ENCODE measurements at places on chromosomes 1 and 21. TPM values are rescaled to one million over a fixed set of nuclear protein-coding genes. Genes with fewer than 3 reads are reported as not detected.

The SETD4 gene
- 11.0 TPM for total RNA-seq

The TRIM67 gene
- not detected for total RNA-seq

The KCNK1 gene
- total RNA-seq = 0.91 TPM

The PLA2G2D gene
- not detected for total RNA-seq

The S100A8 gene
- total RNA-seq = not detected

The APCS gene
- total RNA-seq = not detected

The HSD11B1 gene
- 5.7 TPM for total RNA-seq

The LCE2C gene
- total RNA-seq = not detected

The DEPDC1 gene
- 24.3 TPM for total RNA-seq

The SPAG17 gene
- total RNA-seq = not detected

The CFAP126 gene
- not detected for total RNA-seq

The PROK1 gene
- not detected for total RNA-seq

The GSTM2 gene
- total RNA-seq = 18.7 TPM

The IQGAP3 gene
- 14.9 TPM for total RNA-seq

DNA sequence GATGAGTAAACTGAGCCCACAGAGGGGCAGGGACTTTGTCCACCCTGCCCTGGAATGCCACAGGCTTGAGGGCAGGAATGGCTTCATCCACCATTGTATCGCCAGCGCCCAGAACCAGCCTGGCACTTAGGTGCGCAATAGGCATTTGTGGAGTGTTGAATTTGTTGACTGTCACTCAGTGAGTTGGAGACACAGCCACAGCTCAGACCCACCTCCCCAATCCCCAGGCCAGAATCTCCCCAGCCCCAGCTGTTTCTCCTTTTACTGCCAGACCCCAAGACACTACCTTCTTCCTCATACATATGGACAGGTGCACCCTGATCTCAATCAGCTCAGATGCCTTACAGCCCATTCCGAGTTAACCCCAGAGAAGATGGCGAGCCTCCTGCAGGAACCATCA, 674.5 kb downstream of the MATN1 start:
- DNase-seq = no peak

GRCh38 chr1:153430166-153430553, 13.8 kb downstream of the S100A7A start:
- no peak for DNase-seq

DNA sequence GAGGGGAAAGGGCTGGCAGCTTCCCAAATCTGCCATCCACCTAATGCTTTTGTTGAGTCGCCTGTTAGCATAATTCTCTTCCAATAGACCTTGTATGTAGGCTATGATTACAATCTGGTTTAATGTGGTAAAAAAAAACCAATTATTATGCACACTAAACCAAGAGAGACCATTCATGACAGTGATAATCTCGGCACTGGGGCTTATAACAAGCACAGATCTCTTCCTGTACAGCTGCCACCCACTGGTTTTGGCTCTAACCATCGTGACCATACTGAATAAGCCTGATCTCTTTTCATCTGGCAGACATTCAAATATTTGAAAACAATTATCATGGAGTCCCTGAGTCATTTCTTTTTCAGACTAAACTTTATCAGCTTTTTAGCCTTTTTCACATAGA, 12.0 kb upstream of the SYT14 start:
- DNase-seq = no peak

DNA sequence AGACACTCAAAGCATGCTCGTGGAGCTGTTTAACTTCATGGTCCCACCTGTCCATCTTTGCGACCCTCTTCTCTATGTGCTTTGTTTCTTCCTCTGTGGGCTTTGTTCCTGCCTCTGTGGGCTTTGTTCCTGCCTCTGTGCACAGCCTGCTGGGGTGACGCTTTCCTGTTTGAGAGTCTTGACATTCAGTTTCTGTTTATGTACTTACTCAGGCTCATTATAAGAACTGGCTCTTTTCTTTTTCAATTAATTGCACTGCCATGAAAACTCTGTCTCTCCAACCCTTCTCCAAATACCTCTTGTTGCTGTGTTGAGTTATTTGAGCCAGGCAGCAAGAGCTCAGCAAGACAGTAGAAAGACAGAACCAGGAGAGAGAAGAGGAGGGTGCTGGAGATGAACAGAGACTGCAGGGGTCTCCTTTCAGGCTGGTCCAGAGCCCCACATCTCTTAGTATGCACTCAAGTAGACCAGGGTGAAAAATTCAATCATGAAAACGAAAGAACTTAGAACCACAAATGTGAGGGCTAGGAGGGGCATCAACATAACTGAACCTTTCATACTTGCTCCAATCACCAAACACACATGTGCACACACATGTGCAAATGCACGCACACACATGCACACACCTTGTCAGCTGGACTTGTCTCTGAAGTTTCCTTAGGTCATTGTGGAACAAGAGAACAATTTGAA, 88.3 kb upstream of the SGIP1 start:
- peak; percentile 79 for DNase-seq

GRCh38 chr1:169914531-169914930, 20.8 kb upstream of the SCYL3 start:
- DNase-seq = no peak

DNA sequence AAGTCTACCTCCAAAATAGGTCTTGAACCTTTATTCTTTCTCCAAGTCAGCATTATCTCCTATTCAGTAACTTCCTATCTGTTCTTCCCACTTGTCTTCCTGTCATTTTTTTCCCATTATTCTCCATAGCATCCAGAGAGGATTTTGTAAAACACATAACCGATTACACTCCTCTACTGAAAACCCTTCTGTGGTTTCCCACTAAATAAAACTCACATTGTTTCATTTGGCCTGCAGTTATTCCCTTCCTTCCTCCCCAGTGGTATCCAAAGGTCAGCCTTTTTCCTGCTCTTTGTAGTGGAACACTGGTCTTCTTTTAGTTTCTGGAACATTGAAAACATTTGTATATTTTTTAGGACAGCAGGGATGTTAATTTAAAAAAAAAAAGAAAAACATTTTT, 266.0 kb downstream of the GPR52 start:
- DNase-seq = no peak

DNA sequence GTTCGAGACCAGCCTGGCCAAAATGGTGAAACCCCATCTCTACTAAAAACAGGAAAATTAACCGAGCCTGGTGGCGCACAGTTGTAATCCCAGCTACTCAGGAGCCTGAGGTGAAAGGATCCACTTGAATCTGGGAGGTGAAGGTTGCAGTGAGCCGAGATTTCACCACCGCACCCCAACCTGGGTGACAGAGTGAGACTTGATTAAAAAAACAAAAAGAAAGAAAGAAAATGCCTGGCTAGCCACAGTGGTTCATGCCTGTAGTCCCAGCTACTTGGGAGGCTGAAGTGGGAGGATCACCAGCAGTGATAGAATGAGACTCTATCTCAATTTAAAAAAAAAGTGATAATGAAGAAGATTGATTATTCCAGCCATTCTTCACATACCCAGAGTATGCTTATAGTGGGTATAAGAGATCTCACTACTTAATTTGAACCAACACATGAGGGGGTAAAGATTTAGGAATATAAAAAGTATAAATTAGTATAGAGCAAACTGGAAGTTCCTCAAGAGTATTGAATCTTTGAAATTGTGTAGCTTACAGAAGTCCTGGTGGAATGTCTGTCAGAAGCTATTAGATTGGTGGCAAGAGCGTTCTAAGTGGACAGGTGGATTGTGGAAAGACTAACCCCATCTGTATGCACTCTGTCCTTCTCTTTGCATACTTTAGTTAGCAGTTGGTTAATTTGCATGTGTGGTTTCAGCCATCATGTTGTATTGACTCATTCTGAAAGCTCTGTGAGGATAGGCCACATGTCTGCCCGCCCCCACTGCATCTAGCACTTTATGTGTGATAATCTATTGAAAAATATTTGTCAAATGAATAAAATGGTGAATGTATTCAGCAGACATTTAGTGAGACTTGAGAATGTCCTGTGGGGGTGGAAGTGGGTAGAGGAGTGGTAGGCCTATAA, 25.0 kb downstream of the RLF start:
- DNase-seq = peak; percentile 74

DNA sequence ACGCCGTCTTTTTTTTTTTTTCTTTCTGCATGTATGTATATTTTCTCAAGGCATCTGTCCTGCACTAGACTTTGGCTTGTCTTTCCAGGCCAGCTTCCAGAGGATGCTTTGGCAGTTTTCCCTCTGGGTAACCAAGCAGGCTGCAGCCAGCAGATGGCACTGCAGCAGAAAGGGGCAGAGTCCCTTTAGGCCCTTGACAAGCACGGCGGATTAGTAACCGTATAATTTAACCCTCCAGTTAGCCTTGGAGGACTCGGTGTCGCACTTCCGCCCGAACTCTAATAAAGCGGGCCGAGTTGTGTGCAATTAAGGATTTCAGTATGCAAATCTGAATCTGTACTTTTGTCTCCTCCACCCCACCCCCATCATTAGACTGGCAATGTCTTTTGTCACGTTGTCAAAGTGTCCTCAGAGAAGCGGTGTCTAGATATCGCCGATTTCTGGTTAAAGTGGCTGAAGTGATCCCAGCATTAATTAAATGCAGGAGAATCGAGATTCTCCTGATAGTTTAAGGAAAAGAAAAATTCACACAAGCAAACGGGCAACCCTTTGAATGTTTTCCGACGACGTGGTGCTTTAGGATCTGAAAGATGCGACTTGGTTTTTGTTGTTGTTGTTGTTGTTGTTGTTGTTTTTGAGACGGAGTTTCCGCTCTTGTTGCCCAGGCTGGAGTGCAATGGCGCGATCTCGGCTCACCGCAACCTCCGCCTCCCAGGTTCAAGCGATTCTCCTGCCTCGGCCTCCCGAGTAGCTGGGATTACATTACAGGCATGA, 1.1 kb upstream of the TMEM167B start:
- DNase-seq = peak; percentile 77

GRCh38 chr1:48953617-48954016, 176.9 kb upstream of the BEND5 start:
- DNase-seq = no peak

GRCh38 chr1:100034470-100034869, 64.7 kb downstream of the SLC35A3 start:
- no peak for DNase-seq

- DNase-seq = no peak
Observed at GRCh38 chr21:42868196-42868595, 11.1 kb downstream of the WDR4 start.

GRCh38 chr1:44822981-44823451, 14.7 kb downstream of the BTBD19 start:
- DNase-seq = no peak

GRCh38 chr1:75292013-75292412, 157.8 kb downstream of the LHX8 start:
- no peak for DNase-seq

GRCh38 chr1:114779722-114780121, 763 bp downstream of the SIKE1 start:
- no peak for DNase-seq

All from activated CD4-positive, alpha-beta T cell treated with anti-CD3 and anti-CD28 coated beads for 36 hours (primary cell).